ENCODE measurements at places on chromosomes 1 and 21.

- no peak for DNase-seq
These were observed 11.3 kb downstream of the FAM20B start for GRCh38 chr1:179036844-179037465.

GRCh38 chr1:69494221-69494620 lies 73.5 kb upstream of the LRRC7 start:
- DNase-seq, result no peak

- no peak for DNase-seq
These were observed 10.3 kb upstream of the S100A7 start for GRCh38 chr1:153470707-153471106.

DNA sequence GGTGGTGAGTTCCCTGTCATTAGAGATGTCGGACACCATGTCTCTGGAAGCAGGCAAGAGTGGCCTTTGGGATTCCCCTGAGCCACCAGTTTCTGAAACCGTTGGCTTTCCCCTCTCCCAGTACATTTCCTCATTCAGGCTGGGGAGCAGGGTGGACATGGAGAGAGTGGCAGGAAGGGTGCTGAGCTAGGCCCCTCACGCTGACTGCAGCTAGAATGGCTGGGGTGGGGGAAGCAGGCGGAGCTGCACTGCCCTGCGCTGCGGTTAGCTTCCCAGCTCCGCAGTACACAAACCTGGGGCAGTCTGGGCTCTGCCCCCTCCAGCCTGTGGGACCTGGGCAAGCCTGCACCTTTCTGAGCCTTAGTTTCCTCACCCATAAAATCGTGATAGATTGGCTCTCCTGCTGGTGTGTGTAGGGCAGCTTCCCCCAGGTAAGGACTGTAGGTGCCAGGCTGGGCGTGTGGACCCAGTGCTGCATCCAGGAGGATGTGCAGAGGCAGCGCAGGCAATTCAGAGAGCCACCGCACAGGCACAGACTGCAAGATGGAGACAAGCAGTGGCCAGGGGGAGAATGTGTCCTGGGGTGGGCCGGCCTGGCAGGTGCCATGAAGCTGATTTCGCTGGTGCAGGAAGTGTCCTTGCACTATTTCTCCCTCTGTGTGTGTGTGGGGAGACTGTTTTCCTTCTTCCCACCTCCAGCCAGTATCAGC lies 3.0 kb downstream of the PLA2G2F start:
- no peak for DNase-seq

DNA sequence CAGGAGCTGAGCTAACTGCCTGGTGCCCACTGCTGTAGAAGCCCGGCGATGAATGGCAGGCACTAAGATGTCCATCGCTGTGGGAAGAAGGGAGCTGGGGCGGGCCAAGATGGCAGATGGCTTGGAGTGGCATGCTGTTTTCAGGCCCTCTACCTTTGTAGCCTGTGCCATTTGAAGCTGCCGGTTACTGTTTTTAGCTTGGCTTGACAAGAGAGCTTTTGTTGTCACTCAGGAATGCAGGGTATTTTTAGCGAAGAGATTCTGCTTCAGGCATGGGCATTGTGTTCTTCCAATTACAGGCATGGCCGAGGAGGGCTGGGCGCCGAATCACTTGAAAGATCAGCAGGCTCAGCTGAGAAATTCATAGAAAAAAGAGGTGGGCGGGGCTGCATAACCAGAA lies 348.7 kb downstream of the RPS6KC1 start:
- DNase-seq, result no peak

DNA sequence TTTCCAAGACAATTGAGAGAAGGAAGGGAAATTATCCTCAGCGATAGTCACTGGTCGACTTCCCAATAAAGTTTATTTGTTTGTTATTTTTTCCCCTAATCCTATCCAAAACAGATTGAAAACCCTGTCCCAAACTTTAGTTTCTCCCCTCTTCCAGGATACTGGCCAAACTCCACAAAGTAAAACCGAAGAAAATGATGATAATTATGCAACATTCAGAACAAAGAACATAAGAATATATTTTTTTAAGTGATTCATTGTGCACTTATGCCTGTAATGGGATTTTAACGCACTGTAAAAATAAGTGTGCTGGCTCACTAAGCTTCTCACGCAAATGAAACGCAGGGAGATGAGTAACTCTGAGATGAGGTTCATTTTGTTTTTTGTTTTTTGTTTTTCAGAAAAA lies 6.0 kb downstream of the GLIS1 start:
- no peak for DNase-seq

DNA sequence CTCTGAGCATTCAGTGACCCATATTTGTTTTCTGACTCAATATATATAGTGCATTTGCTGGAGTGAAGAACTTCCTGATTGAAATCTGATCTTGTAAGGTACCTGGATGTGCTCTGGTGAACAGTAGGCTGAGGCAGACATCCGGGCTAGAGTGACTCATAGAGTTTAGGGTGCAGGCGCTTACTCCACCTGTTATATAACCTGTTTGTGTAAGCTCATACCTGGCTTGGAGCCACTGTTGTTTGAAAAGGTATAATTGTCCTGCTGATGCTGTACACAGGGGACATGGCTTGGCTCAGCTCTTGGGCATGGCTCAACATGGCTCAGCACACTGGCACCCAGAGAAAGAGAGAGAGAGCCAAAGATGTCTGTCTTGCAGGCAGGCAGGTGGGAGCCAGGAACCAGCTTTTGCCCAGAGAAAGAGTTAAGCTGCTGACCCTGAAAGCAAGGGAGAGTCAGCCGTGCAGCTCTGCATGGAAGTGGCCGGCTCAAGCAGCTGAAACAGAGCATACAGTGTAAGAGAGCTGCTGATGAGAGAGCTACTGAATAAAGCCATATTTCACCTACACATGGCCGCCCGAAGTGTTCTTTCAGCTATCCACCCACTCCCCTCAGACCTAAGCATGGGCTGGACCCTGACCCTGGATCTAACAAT lies 43.2 kb downstream of the GJA5 start:
- DNase-seq, result no peak

DNA sequence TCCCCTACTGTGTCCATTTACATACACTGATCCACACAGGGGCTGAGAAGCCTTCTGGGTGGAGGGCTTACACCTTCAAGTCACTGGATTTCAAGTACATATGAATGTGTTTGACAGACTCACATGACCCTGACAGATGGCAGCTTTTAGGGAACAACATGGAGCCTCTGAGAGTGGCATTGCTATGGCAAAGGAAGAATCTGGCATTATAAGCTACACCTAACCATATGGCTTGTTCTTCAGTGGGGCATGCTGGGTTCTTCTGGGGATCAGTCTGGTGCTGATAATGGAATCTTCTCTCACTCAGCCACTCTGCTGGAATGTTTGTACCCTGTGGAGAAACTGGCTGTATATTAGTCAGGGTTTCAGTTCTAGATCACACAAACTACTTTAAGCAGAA lies 68.5 kb upstream of the PDE4B start:
- no peak for DNase-seq

GRCh38 chr21:34889320-34889675 lies 159.8 kb downstream of the RUNX1 start:
- no peak for DNase-seq

- no peak for DNase-seq
These were observed 6.1 kb upstream of the KLF17 start for GRCh38 chr1:44112486-44112885.

GRCh38 chr21:39004634-39005501 lies 178.4 kb downstream of the PSMG1 start:
- no peak for DNase-seq

DNA sequence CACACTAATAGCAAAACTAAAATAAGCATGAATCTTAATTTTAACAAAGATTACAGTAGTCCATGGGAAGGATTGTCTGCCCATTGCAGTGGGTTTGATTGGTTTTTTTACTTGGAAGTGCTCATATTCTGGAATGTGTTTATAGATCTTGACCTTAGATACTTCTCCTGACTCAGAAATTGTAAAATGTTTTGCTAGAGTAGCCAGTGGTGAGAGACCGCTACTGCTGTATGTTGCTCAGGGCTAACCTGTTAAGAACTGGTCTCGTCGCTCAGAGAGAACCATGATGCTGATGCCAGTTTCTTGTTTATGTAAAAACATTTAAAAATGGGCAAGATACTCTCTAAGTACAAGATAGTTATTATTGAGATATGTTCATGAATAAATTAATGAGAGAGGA lies 99.9 kb downstream of the ROR1 start:
- no peak for DNase-seq

DNA sequence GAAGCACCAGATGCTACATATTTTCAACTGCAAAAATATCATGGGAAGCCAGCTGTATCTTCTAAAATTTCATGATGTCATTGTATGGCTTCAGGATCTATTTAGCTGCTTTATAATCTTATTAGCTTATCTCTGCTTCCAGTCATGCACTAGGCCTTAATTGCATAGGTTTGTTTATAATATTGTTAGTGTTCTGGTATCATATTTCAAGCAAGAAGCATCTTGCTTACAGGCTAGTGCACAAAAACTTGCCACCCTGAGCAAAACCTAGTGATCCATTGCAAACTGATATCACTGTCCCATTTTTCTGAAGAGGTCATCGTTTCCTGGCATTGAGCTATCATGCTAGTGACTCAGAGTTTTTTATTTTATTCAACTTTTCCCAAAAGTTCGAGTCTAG lies 15.7 kb upstream of the NRIP1 start:
- no peak for DNase-seq

- DNase-seq, result no peak
These were observed 59.3 kb downstream of the IGSF21 start for GRCh38 chr1:18166929-18167328.

DNA sequence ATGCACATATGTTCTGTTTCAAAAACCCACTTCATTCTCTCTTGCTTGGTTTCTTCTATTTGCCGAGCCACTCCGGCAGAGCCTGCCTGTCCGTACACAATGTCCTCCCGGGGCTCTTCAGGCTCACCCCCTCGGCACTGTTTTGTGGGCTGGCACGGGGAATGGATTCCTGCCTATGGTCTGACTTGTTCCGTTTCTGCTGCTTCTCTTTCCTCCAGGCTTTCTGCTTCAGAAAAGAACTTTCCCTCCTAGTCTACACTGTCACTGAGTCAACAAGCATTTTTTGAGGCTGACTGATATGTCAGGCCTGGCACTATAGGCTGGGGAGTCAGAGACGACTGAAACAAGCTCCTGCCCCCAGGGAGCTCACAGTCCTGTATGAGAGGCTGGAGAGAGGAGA lies 28.4 kb upstream of the SARS1 start:
- DNase-seq, result no peak

- DNase-seq, result no peak
These were observed 116.3 kb upstream of the COL6A1 start for GRCh38 chr21:45865106-45865835.

DNA sequence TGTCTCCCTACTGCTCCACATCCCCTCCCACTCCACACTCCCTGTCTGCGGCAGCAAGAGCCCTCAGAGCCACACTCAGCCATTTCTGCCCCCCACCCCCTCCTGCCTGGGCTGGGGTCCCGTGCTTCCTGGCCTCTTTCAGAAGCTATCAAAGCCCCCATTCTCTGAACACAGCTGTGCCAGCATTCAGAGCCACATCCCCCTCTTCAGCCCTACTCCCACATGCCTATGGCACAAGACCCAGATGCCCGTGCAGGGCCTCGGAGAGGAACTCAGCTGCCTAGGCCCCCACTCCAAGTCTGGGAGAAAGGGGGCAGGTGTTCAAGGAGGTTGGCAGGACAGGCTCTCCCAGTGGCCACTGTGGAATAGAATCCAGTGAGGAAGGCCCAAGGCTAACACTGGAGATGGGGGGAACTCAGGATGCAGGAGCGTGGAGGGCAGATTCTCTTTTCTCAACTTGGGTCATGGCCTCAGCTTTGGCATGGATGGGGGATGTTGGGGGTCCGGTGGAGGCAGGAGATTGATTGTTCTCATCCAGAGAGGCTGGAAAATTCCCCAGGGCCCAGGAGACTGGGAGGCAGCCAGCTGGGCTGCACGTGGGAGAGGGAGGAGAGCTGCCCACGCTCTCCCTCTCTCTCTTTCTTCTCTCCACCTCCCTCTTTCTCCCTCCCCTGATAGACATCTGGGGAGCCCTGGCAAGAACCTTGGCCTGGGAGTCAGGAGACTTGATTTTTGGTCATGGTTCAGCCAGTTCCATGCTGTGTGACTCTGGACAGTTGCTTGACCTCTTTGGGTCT lies 3.5 kb upstream of the BCAN start:
- no peak for DNase-seq

DNA sequence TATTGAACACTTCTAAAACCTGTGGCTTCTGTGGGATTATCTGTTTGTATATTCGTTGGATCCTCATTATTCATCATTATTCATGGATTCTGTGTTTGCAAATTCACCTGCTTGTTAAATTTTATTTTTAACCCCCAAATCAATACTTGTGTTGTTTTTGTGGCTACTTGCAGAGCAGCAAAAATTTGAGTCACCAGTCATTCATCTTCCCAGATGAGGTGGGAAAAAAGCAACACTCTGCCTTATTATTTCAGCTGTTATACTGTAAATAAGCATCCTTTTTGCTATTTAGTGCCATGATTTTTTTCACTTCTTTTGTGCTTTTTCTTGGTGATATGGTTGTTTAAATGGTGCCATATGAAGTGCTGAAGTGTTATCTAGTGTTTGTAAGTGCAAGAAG lies 56.7 kb downstream of the RASAL2 start:
- no peak for DNase-seq

DNA sequence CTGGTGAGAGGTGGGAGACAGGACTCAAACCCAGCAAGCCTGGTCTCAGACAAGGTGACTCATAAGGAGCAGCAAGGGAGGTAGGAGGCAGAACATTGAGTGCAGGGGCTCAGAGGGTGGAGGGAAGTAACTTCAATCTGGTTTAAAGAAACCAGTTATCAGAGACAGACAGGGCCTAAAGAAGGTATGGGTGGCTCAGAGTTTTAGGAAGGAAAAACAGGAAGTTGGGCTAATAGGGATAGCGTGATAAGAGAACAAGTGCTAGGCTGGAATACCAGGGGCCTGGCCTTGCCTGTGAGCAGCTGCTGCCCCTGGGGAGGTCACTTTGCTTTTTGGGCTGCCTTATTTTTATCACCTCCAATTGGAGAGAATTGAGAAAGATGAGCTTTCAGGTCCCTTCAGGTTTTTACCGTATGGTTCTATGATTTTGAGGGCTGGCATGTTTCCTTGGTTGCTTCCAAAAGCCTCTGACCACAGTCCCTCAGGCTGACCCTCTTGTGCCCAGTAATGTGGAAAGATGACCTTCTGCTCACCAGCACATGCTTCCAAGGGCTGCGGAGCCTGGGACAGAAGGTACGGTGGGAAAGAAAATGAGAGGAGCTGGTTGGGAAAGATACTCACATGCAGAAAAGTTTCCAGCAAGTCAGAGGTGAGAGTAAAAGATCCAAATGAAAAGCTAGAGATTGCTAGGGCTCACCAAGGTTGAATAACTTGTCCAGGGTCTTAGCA lies 77.0 kb downstream of the DDR2 start:
- no peak for DNase-seq

DNA sequence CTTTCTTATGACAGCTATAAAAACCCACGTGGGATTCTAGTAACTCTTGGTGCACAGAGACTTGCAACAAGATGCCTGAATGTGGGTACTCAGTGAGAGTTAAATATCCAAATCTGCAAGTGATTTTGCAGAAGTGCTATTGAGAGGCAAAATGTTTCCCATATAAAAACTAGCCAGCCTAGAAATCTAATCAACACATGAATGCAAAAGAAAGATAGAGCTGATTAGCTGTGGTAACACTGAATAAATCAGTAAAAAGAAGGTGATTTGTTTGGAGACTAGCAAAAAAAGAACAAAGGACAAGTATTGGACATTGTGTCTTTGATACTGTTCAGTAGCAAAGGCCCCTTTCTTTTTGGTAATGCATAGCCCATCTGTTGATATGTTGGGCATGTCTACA lies 213.7 kb upstream of the SGIP1 start:
- DNase-seq, result no peak
